ENCODE measurements at places on chromosomes 2 and 18.
A peak's percentile ranks its signal among the peaks of the same experiment; 100 is the strongest.

GRCh38 chr18:28581521-28582071 lies 404.7 kb upstream of the CDH2 start:
- no peak for DNase-seq

DNA sequence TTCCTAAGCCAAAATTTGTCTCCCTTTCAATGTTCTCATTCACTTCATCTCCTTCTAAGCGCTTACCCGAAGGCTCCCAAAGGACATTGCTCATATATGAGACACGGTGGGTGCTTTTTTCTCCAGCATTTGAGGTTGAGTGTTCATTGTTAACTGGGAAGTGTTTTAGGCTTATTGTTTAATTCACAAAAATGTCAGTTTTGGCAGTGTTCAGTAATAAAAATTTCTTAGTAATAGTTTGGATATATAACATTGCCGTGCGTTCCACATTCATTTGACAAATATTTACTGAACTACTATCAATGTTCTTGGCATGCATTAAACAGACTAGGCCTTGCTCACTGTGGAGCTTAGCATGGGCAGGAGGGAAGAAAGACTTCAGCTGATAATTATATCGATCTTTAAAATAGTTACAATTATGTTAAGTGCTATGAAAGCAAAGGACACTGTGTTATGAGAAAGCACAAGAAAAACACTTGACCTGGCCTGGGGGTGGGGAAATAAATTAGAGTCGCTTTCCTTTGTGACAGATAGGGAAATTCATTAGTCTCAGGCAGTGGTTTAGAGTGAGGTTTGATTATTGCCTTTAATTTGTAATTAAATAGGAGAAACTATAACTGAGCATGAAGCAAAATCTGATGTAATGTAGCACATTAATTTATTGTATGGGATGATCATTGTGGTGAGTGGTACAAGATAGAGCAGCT lies 82.2 kb upstream of the DOCK10 start:
- DNase-seq, result no peak

DNA sequence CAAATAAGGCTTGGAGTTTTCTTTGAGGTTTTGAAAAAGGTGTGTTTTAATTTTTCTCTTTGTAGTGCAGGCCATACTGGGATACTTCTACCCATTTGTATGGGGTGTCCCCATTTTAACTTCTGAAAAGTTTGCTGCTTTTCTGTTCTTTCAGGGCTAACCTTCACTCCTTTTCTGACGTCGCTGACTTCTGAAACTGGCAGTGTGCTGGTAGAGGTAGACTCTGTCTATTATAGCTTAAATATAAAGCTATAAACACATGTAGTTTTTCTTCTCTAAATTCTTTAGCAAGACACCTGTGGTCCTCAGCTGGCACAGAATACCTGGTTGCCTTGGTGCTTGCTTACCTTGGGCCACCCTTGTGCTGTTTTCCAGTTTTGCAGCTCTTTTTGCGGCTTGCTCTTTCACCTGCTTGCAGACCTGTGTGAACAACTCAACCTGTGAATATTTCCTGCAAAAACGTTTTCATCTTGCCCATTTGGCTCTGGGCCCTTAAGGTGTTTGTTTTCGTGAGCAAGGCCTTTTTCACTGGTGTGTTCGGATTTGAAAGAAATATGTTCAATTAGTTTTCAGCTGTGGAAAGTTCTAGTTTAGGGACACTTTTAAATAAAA lies 42.2 kb downstream of the PHLPP1 start:
- no peak for DNase-seq

DNA sequence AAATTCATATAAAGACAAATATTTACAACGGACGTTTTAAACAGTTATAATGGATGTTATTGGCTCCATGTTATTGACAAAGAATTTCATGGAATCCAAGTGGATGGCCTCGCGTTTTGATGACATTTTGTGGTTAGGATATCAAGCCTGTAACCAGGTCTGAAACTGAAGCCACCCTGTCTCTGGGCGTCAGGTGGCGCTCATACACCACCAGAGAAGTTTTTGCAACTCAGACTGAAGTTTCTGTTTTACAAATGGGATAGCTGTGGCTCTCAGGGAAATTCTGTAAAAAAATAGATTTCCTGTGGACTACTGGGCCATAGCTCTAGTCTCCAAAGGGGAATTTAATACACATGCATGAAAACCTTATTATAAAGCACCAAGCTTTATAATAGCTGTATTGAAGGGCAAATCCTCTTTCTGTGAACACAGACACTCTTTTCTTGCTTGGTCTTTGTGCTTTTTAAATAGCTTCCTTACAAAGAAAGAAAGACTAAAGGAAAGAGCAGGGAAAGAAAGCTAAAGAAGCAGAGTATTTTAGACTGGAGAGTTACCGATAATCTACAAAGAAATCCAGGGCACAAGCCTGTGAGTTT lies 86.7 kb downstream of the C18orf54 start:
- peak; percentile 9 for DNase-seq

DNA sequence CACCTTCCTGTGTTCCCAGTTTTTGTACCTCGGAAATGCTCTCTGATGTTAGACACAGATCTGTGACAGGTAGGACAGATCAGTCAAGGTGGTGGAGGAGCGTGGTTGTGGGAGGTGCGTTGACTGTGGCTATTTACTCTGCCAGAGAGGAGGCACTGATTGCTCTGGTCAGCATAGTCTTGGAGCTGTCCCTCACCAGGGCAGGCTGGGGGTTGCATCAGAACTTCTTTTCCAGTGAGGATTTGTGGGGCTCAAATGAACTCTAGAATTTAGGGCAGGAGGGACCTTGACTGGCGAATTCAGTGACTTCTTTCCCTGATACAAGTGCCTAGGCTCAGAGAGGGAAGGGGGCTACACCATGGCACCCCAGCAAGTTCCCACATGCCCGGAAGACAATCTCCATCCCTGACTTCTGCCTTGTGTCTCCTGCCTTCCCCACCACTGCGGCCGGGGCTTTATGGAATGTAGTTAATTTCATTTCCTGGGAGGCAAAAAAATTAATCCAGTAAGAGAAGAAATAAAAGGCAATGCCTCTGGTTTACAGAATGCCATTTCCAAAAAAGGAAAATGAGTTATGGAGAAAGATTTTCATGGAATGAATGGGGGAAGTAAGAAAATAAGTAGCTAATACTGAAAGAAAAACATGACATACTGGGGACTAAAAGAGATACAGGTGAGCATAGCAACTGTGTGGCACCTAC lies 26.1 kb downstream of the NIFK start:
- DNase-seq, result no peak

- DNase-seq, result no peak
These were observed 2.2 kb upstream of the ZNF407 start for GRCh38 chr18:74595431-74595830.

GRCh38 chr2:133438848-133439564 lies 129.3 kb downstream of the NCKAP5 start:
- DNase-seq, result no peak

GRCh38 chr2:231486851-231487596 lies 22.7 kb upstream of the NCL start:
- DNase-seq, result no peak

- DNase-seq, result no peak
These were observed 30.5 kb downstream of the KDM3A start for GRCh38 chr2:86471637-86472036.

DNA sequence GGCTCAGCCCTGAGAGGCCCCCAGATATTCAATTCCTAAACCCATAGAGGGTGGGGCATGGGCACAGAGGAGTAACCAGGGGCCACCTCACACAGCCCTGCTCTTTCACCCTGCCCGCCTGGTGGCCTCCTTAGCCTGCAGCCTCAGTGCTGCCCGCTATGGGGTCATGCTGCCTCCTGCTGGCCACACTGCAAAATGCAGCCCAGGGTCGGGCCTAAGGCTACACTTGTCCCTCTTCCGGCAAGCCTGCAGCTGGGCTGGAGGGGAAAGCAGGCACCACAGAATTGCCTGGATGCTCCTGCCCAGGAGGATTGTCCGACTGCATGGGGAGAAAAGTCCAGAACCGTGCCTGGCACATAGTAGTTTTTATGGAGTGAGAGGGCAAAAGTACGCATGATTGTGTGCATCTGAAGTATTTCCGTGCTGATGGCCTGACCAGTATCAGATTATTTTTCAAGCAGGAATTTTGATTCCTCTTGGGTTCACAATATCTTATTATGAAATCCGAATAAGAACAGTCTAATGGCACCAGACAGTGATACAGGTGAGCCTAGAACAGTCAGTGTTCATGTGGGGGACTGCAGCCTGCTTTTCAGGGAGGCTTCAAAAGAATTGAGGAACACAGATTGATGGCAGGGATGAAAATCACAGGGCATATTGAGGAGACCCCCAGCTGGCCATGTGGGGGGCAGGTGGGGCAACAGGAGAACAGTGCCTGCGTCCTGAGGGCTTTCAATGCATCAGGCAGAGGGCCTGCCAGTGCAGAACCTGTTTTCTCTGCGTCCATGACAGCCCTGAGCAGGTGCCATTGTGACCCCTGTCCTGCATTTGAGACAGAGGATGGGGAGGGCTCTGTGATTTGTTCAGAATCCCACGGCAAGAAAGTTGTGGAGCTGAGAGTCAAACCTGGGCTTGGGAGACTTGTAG lies 51.2 kb upstream of the ALPP start:
- DNase-seq, result peak; percentile 33

- DNase-seq, result peak; percentile 53
These were observed 18.6 kb upstream of the NCL start for GRCh38 chr2:231482806-231483391.

DNA sequence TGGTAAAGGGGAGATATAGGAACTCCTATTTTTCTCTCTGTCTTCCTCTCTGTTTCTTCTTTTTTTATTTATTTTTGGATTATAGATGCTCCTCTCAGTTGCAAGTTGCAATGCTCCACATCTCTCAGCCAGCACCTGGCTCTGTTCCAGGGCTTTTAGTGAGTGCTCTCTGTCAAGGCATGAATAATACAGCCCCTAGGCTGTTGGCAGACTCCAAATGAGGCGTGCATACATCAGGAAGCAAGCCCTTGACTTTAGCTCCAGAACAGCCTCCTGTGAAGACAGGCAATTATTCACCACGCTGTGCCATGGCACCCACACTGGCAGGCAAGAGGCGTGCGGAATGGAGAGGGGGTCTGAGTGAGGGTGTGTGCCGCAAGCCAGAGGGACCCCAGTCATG lies 228.1 kb upstream of the PXDN start:
- DNase-seq, result peak; percentile 28

DNA sequence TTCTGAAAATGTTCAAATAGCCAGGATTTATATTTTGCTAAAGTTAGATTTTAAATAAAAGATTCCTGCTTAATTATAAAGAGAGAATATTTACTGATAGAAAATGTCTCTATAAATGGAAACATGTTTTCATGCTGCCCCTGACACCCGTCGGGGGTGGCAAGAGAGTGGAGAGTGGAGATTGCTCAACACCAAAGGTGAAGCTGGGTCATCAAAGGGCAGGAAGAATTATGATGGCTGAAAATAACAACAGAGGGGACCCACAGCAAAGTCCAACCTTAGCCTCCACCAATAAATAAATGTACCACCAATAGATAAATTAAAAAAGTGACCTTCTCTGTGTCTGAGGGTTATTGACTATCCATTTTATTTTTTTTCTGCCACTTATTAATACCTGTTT lies 326.8 kb upstream of the GYPC start:
- DNase-seq, result no peak

- DNase-seq, result no peak
These were observed 25.4 kb downstream of the CAPN14 start for GRCh38 chr2:31191931-31192330.

- DNase-seq, result no peak
These were observed 40.6 kb upstream of the MAP2 start for GRCh38 chr2:209383212-209383611.

Data from occipital lobe (tissue), 3 donors.